ENCODE measurements at places on chromosomes 5 and 9.

GRCh38 chr9:127005770-127006314 lies 91.3 kb downstream of the RALGPS1 start:
- DNase-seq: no peak

DNA sequence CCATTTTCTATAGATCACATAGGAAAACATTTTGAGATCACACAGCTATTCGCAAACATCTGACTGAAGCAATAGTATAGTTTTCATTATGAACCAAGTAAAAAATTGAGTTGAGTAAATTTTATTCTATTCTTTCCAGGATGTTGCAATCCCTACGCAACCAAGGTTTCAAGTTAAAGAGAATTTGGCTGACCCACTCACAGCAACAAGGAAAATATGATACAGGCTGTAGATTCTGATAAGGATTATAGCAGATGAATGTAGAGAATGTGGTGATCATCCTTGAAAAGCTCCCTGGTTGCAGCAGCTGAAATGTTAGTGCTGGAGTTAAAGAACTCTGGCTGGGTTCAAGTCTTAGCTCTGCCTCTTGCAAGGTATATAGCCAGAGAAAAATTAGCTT lies 4.7 kb downstream of the ABCA1 start:
- no peak for DNase-seq

GRCh38 chr5:172848419-172848818 lies 14.4 kb downstream of the ERGIC1 start:
- no peak for DNase-seq

DNA sequence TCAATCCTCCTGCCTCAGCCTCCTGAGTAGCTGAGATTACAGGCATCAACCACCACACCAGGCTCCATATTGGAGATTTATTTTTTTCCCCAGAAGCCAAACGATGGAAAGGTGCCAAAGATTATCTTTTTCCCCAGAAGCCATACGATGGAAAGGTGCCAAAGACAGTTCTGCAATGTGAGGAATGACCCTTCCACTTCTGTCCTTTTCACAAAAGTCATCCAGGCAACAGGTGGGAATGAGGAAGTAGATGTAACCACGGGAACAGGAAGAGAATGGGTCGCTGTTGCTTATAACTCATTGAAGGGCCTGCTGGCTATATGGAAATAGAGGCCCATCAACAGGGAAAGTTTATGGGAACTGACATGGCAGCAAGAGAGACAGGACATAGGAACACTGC lies 233.7 kb upstream of the MSX2 start:
- no peak for DNase-seq

- DNase-seq: no peak
Observed at GRCh38 chr5:107593009-107593408, 77.7 kb downstream of the EFNA5 start.

GRCh38 chr5:83927140-83927733 lies 206.6 kb upstream of the HAPLN1 start:
- no peak for DNase-seq

DNA sequence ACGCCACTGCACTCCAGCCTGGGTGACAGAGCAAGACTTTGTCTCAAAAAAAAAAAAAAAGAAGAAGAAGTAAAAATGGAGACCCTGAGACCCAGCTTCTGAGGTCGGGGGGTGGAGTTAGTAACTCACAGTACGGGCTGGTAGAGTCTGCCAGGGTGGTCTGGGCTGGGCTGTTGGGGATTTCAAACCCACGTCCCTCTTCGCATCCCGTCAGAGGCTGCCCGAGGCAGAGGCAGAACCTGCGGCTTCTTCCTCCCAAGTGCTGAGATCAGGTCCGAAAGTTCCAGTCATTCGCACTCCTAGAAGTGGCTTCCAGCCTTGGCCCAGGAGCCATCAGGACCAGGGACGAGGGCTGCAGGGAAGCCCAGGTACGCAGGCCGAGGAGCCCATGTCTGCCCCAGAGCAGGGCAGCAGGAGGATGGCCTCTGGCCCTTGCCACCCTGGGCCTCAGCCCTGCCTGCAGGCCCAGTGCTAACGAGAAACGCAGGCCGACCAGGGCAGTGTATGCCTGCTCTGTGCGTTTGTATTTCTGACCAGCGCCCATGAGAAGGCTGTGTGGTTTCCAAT lies 9.9 kb upstream of the SLC2A6 start:
- no peak for DNase-seq

DNA sequence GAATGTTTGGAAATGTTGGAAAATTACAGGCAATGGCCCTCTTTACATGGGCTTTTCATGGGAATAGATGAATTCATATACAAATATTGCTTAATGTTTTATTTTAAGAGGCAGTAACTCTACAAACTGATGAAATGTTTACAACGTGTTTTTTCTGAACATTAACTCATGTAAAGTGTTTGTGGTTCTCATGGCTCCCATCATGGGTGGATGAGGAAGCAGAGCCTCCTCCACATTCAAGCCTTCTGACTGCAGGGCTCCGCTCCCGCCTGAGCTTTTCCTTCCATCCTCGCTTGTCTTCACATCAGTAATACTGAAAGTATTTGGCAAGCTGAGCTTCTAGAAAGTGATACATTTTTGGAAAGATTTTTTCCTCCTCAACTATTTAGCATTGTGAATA lies 204.2 kb downstream of the ARHGAP26 start:
- no peak for DNase-seq

GRCh38 chr5:40041452-40041851 lies 616.7 kb upstream of the DAB2 start:
- DNase-seq: no peak

DNA sequence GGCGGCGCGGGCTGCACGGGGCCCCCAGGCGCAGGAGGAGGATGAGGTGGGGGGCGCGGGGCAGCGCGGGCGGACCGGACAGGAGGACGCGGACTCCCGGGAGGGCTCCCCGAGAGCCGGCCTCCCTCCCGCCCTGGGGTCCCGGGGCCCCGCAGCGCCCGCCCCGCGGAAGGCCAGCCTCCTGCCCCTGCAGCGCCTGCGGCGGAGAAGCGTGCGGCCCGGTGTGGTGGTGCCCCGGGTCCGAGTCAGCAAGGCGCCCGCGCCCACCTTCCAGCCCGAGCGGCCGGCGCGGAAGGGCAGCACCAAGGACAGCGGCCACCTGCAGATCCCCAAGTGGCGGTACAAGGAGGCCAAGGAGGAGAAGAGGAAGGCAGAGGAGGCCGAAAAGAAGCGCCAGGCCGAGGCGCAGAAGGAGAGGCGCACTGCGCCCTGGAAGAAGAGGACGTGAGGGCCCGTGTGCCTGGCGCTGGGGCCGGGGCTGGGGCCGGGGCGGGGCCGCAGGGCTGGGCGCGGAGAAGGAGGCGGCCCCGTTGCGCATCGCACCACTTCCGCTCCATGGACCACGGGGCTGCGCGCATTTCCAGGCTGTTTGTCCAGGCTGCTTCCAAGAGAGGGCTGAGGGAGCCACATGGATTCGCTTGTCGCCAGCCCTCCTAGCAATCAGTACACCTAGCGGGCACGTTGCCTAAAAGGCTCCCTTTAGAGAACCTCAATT lies 86.0 kb downstream of the ANKRD33B start:
- no peak for DNase-seq

DNA sequence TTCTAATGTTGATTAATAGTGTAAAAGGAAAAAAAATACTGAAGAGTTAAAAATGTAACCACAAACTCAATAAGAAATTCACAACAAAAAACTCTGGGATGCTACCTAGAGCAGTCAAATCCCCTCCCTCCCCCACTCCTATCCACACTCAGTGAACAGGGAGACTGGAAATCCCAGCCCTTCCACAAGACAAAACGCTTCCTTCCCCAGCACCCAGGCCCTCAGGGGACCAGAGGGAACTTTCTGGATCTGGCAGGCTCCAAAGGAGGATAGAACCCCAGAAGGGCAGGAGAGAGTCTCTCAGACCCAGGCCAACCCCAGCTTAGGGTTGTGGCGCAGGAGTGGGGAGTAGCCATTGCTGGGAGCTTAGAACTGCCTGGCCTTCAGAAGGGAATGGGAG lies 55.0 kb downstream of the DCP2 start:
- no peak for DNase-seq

DNA sequence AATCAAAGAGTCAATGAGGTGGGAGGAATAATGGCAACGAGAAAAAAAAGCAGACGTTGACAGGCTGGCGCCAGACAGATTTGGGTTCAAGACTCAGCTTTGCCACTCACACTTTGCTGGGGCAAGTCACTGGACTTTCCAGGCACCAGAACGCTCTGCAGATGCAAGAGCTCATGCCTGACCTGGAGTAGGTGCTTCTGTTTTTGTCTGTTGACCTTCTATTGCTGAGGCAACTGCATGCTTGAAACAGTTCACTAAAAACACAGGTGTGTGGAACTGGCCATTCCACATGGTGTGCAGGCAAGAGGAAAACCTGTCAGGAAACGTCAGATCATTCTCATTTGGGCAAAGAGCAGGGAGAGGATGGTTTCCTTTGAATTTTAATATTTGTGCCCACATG lies 161.2 kb upstream of the SMIM23 start:
- no peak for DNase-seq

GRCh38 chr5:121954086-121954485 lies 7.7 kb upstream of the SRFBP1 start:
- no peak for DNase-seq

GRCh38 chr9:93686880-93687236 lies 110.5 kb downstream of the PHF2 start:
- DNase-seq: no peak

DNA sequence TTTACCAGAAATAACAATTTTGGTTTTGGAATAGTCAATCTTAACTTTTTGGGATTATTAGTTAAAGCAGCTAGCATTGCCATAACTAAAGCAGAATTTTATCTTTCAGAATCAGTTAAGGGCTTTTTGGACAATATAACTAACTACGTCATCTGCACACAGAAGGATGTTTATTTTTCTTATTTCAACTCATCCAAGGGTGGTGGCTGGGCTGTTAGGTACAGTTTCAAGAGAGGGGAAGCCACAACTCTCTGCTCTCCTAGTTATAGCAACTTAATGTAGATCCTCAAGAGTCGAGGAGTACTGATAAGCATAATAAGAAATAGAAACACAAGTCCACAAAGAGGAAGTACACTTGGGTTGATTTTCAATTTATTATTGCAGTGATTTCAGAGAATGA lies 65.6 kb downstream of the ANKRD55 start:
- no peak for DNase-seq

GRCh38 chr5:169702693-169703481 lies 65.8 kb downstream of the DOCK2 start:
- DNase-seq: peak; percentile 84

- no peak for DNase-seq
Observed at GRCh38 chr5:159855476-159856191, 60.6 kb upstream of the ADRA1B start.

DNA sequence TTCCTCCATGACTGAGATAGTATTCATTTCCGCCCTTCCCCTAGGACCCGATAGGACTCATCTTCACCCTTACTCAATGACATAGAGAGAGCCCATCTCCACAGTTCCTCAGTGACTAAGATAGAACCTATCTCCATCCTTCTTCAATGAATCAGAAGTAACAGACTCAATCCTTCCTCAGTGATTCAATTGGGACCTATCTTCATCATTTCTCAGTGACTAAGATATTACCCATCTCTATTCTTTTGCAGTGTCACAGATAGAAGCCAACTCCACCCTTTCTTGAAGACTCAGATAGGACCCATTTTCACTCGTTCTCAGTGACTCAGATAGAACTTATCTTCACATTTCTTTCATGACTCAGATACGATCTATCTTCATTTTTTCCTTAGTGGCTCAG lies 164.6 kb downstream of the FBXO4 start:
- DNase-seq: no peak

DNA sequence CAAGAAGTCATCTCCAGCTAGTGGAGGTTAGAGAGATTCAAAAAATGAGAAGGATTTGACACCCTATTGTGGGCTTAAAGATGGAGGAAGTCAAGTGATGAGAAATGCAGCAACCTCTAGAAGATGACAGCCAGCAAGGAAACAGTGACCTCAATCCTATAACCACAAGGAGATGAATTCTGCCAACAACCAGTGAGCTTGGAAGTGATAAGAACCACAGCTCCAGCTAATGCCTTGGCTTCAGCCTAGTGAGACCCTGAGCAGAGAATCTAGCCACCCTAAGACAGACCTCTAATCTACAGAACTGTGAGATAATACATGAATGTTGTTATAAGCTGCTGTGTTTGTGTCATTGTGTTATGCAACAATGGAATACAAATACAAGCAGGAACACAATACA lies 262.4 kb downstream of the GRIA1 start:
- DNase-seq: no peak

DNA sequence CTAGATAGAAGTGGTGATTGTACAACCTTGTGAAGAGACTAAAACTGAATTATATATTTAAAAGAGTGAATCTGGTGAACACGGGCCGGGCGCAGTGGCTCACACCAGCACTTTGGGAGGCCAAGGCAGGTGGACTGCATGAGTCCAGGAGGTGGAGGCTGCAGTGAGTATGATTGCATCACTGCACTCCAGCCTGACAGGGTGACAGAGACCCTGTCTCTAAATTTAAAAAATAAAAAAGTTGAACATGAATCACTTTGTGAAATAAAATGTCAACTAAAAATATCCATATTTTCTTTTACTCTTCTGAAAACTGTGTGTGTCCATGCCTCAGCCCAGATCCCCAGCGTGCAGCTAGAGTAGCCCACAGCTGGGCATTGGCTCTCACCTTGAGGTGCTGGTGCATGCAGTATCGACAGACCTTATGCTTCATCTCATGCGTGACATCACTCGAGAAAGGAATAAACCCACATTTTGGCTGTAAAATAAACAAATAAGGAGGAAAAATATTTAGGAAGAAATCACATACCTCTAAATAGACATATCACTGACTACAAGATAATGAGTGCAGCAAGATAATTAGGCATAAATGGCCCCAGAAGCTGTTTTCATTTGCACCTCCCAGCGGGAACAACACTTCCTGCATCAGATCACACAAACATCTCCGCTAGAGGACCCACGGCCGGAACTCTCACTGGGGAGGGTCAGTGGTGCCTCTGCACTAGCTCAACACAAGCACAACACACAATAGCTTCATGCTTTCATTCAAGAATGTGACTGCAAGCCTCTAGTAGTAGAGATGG lies 22.1 kb downstream of the IPPK start:
- DNase-seq: no peak

- DNase-seq: no peak
Observed at GRCh38 chr9:38200431-38200830, 131.4 kb upstream of the SHB start.

DNA sequence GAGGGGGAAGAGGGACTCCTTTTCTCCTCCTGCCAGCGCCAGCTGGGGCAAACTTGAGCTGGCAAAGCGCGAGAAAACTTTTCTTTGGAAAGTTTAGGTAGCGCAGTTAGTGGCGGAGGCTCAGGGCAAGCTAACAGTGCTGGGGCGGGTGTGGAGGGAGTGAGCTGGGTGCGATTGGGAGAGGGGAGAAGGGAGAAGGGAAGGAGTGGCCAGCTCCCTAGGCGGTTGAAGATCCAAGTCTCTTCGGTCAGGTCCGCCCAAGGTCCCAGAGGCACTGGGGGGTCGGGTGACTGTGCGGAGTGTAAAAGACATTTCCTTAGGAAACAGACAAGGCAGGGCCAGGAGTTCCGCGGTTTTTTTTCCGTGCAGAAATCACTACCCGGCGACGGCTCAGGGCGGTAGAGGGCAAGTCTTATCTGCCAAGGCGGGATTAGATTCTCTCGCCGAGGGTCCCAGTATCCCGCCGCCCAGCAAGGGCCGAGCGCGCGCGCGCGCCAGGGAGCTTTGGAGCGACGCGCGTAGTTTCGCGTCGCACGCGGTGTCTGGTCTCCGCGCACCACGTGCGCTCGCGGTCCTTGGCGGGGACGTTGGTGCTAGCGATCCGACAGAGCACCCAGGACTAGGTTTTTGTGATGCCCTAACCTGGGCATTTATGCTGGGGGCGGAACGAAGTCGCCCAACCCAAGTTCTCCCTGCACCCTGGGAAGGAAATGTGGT lies 33.6 kb upstream of the NFIB start:
- no peak for DNase-seq
